Effector memory CD8-positive, alpha-beta T cell (primary cell): ENCODE measurements at places on chromosomes 12 and 14.

GRCh38 chr12:105069936-105070702, 14.1 kb downstream of the ALDH1L2 start:
- no peak overlapping the region for H3K27ac ChIP-seq
- DNase-seq = no peak
- no peak overlapping the region for H3K4me3 ChIP-seq
- peaks cover 41% of the 10 kb centered on the region for H3K27me3 ChIP-seq
- no peaks in the 10 kb centered on the region for H3K4me1 ChIP-seq

GRCh38 chr12:96206936-96207662, 12.9 kb downstream of the ELK3 start:
- peak overlapping the region; percentile 46 for H3K27ac ChIP-seq
- H3K27me3 ChIP-seq = no peaks in the 10 kb centered on the region
- no peak overlapping the region for H3K4me3 ChIP-seq
- H3K36me3 ChIP-seq = peaks cover 38% of the 10 kb centered on the region
- no peak for DNase-seq

GRCh38 chr12:41220931-41221330, 32.8 kb downstream of the PDZRN4 start:
- no peak for DNase-seq
- no peaks in the 10 kb centered on the region for H3K36me3 ChIP-seq
- H3K27me3 ChIP-seq = no peaks in the 10 kb centered on the region
- H3K4me1 ChIP-seq = no peaks in the 10 kb centered on the region
- H3K27ac ChIP-seq = no peak overlapping the region

DNA sequence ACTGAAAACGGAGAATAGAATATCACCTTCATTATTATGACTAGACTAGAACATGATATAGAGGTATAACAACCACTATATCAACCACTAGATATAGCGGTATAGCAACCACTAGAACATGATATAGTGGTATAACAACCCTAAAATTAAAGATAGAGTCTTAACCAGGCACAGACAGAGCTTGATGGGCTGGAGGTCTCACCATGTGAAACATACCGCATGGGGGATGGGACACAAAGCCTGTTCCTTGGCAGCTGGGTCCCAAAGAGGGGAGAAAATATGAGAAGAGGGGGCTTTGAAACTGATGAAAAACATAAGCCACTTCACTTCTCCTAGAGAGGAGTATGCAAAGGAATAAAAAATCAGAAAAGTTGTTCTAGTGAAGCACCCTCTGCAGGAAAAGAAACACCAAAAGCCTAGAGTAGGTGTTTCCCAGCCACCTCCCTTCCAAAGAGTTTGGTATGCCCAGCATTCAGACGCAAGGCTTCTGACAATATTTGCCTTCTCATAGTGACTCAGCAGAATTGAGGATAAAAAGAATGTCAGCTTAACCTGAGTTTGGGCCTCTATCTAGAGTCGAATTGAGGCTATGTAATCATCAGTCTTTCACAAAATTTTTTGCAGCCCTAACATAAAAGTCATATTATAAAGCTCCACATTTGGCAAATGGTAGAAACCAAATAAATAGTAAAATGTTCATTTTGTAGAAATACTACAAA, 316.4 kb downstream of the NOVA1 start:
- H3K4me1 ChIP-seq = no peaks in the 10 kb centered on the region
- no peak overlapping the region for H3K27ac ChIP-seq
- no peaks in the 10 kb centered on the region for H3K36me3 ChIP-seq
- DNase-seq = no peak

- no peaks in the 10 kb centered on the region for H3K36me3 ChIP-seq
- H3K27me3 ChIP-seq = peaks cover 53% of the 10 kb centered on the region
- DNase-seq = no peak
- no peak overlapping the region for H3K27ac ChIP-seq
- no peak overlapping the region for H3K4me3 ChIP-seq
These were observed 49.1 kb upstream of the RGS6 start for GRCh38 chr14:71883094-71883493.

- peaks cover 2% of the 10 kb centered on the region for H3K4me1 ChIP-seq
- no peaks in the 10 kb centered on the region for H3K27me3 ChIP-seq
- peak overlapping the region; percentile 78 for H3K27ac ChIP-seq
- no peak for DNase-seq
- H3K36me3 ChIP-seq = peaks cover 38% of the 10 kb centered on the region
- no peak overlapping the region for H3K4me3 ChIP-seq
These were observed 97.5 kb downstream of the CRACR2A start for GRCh38 chr12:3655328-3655900.

DNA sequence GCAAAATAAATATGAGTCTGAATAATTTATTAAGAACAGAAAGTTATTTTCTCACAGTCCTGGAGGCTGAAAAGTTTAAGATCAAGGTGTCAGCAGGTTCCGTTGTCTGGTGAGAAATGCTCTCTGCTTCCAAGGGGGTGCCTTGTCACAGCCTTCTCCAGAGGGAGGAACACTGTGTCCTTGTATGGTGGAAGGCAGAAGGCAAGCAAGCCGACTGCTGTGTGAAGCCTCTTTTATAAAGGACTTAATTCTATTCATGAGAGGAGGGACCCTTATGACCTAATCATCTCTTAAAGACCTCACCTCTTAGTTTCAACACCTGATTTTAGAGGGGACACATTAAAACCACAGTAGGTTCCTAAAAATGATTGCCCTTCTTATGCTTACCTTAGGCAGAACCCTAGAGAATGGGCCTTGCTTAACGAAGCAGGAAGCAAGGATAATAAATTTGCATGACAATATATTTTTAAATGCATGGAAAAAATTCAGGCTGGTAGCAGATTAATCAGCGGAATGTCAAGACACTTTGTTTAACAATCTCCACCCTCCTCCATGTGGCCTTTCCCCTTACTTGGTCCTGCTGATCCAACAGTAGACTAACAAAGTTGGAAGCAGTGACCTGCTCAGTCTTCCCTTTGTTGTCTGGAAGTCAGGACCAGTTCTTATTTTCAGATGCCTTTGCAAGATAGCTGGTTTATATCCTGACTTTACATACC, 154.9 kb downstream of the DYRK2 start:
- no peak overlapping the region for H3K4me3 ChIP-seq
- H3K27ac ChIP-seq = no peak overlapping the region
- H3K27me3 ChIP-seq = no peaks in the 10 kb centered on the region

DNA sequence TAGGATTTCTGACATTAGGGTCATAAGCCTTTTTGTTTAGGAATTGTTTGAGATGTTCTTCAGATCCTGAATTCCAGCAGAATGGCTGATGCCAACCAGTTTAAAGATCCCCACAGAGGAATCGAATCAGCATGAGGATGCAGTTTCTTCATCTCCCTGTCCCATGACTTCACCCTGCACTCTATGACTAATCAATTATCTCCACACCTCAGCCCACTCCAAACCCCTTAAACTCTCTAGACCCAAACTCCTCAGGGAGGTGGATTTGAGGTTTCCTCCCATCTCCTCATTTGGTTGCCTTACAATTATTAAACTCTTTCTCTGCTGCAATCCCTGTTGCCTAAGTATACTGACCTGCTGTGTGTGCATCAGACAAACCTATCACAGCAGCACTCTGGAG, 86.5 kb upstream of the CRY1 start:
- peak overlapping the region; percentile 3 for H3K27ac ChIP-seq
- DNase-seq = no peak
- no peak overlapping the region for H3K4me3 ChIP-seq
- no peaks in the 10 kb centered on the region for H3K36me3 ChIP-seq
- H3K27me3 ChIP-seq = peaks cover 19% of the 10 kb centered on the region

DNA sequence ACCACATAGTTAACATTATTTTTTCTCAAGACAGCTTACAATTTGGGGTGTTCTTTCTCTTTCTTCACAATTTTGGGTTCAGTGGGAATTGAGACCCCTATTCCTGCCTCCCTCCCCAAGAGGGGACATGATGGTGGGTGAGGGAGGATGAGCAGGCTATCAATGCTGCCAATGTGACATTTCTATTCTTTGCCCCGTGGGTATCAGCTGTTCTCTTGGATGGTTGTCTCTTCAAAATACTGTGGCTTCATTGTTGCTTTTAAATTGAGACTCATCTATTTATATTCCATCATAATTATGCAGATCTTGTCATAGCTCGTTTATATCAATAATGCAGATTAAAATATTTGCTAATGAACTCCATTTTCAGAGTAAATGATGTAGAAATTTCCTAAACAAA, 56.5 kb upstream of the ANO4 start:
- no peak for DNase-seq
- H3K27ac ChIP-seq = no peak overlapping the region

GRCh38 chr14:24367514-24368211, at the start of gene NFATC4:
Gene NFATC4 (plus strand): TSS chr14:24368184. CDS start chr14:24368341, 157 bp downstream.
- H3K4me1 ChIP-seq = peaks cover 25% of the 10 kb centered on the region
- H3K27ac ChIP-seq = peak within 1 kb of the TSS; percentile 20
- peaks cover 53% of the 10 kb centered on the region for H3K27me3 ChIP-seq
- H3K36me3 ChIP-seq = no peaks in the 10 kb centered on the region

DNA sequence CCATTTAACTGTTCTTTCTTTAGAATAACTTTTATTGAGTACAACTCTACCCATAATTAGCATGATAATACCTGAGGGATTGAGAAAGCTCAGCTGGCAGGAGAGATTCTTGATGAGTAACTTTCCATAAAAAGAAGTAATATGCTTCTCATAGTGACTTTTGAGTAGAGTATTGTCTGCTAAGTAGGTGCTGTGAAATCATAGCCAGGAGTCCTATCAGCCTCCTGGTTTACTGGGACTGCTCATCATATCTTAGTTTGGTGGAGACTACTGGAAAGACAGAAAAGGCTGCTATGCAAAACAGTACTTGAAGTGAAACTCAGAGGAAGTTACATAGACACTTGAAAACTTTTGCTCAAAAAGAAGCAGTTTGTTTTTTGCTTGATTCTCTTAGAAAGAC, 113.3 kb upstream of the ATP2B1 start:
- H3K27me3 ChIP-seq = no peaks in the 10 kb centered on the region
- H3K36me3 ChIP-seq = peaks cover 3% of the 10 kb centered on the region
- no peak overlapping the region for H3K4me3 ChIP-seq

GRCh38 chr12:85610194-85610593, 226.0 kb downstream of the RASSF9 start:
- H3K36me3 ChIP-seq = no peaks in the 10 kb centered on the region
- no peak overlapping the region for H3K4me3 ChIP-seq
- DNase-seq = no peak
- H3K27me3 ChIP-seq = no peaks in the 10 kb centered on the region

DNA sequence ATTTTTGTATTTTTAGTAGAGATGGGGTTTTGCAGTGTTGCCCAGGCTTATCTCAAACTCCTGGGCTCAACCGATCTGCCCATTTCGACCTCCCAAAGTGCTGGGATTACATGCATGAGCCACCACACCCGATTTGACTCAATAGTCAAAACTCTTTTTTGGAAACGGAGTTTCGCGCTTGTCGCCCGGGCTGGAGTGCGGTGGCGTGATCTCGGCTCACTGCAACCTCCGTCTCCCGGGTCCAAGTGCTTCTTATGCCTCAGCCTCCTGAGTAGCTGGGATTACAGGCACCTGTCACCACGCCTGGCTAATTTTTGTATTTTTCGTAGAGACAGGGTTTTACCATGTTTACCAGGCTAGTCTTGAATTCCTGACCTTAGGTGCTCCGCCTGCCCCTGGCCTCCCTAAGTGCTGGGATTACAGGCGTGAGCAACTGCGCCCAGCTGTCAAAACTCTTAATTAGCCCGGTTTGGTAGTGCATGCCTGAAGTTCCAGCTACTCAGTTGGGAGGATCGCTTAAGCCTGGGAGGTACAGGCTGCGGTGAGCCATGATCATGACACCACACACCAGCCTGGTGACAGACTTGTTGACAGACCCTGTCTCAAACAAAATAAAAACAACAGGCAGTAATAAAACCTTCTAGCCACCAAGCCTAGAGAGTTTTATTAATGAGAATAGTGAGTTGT, 12.4 kb downstream of the MED21 start:
- H3K4me3 ChIP-seq = no peak overlapping the region
- no peaks in the 10 kb centered on the region for H3K27me3 ChIP-seq
- H3K4me1 ChIP-seq = peaks cover 2% of the 10 kb centered on the region
- no peak for DNase-seq
- peaks cover 44% of the 10 kb centered on the region for H3K36me3 ChIP-seq
- H3K27ac ChIP-seq = no peak overlapping the region

GRCh38 chr12:11719678-11720099, 70.2 kb downstream of the ETV6 start:
- H3K4me3 ChIP-seq = no peak overlapping the region
- peaks cover 4% of the 10 kb centered on the region for H3K36me3 ChIP-seq
- no peak for DNase-seq

DNA sequence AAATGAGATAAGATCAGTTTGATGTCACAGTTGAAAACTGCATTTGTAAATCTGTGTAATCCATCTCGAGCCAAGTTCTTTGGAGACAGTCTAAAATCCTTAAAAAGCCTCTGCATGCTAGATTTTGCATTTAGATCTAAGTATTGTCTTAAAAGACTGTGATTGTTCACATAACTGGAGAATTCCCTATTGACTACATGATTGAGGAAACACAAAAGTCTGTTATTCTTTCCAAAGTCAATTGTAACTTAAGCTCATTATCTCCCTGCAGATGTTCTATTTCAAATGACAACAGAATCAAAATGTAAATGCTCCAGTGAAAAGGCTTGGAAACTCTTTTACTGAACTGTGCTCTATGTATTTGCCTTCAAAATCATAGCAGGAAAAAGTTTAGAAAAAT, 77.8 kb downstream of the MYF5 start:
- H3K4me1 ChIP-seq = no peaks in the 10 kb centered on the region
- H3K27ac ChIP-seq = no peak overlapping the region
- DNase-seq = no peak
- H3K36me3 ChIP-seq = no peaks in the 10 kb centered on the region
- no peak overlapping the region for H3K4me3 ChIP-seq
- no peaks in the 10 kb centered on the region for H3K27me3 ChIP-seq

DNA sequence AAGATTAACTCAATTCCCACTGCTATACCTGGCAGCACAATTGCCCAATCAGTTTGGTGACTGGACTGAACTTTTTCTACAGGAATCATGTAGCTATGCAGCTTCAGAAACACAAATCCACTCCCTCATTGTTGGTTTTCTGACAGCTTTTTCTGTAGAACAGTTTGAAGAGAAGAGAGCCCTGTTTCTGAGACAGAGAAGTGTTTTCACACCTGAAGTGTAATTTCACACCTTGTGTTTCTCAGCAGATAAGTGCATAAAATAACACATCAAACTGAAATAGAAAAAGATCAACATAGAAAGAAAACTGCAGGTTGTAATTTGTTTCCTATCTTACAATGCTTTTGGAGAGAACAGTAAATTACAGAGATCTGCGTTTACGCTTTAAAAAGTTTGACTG, 335.6 kb downstream of the SNAPC1 start:
- H3K4me1 ChIP-seq = peaks cover 21% of the 10 kb centered on the region
- no peaks in the 10 kb centered on the region for H3K36me3 ChIP-seq
- H3K27me3 ChIP-seq = no peaks in the 10 kb centered on the region
- no peak for DNase-seq
- peak overlapping the region; percentile 30 for H3K4me3 ChIP-seq

- peak overlapping the region; percentile 100 for H3K4me3 ChIP-seq
- no peaks in the 10 kb centered on the region for H3K27me3 ChIP-seq
- H3K36me3 ChIP-seq = peaks cover 38% of the 10 kb centered on the region
- DNase-seq = peak; percentile 39
- H3K4me1 ChIP-seq = peaks cover 61% of the 10 kb centered on the region
- peak overlapping the region; percentile 99 for H3K27ac ChIP-seq
These were observed 2.1 kb upstream of the GPR132 start for GRCh38 chr14:105067140-105067968.

GRCh38 chr12:41683513-41684240, 461.0 kb downstream of the GXYLT1 start:
- H3K4me1 ChIP-seq = no peaks in the 10 kb centered on the region
- no peak overlapping the region for H3K27ac ChIP-seq
- no peak for DNase-seq
- H3K27me3 ChIP-seq = no peaks in the 10 kb centered on the region
- H3K36me3 ChIP-seq = no peaks in the 10 kb centered on the region
- no peak overlapping the region for H3K4me3 ChIP-seq

- no peaks in the 10 kb centered on the region for H3K4me1 ChIP-seq
- H3K36me3 ChIP-seq = no peaks in the 10 kb centered on the region
- H3K27ac ChIP-seq = no peak overlapping the region
These were observed 23.9 kb downstream of the LRTM2 start for GRCh38 chr12:1844223-1844622.
